Subcutaneous adipose tissue (tissue), 4 donors: ENCODE measurements at places on chromosomes 7 and 10. TPM values are rescaled to one million over a fixed set of nuclear protein-coding genes. Genes with fewer than 3 reads are reported as not detected.

ZPBP gene
- total RNA-seq, result not detected

LRGUK gene
- total RNA-seq, result 2.1 TPM

CALCR gene
- total RNA-seq, result not detected

VKORC1L1 gene
- 96.7 TPM for total RNA-seq

CALY gene
- not detected for total RNA-seq

OR2A5 gene
- total RNA-seq, result not detected

ABCA13 gene
- 0.33 TPM for total RNA-seq

RELN gene
- 4.2 TPM for total RNA-seq

HYAL4 gene
- total RNA-seq, result 0.17 TPM

FAM25A gene
- total RNA-seq, result not detected

FBXO24 gene
- total RNA-seq, result not detected

LSM8 gene
- total RNA-seq, result 39.6 TPM

PAX4 gene
- not detected for total RNA-seq

UBE2H gene
- total RNA-seq, result 92.0 TPM

DENND2A gene
- total RNA-seq, result 6.8 TPM

ARPC1B gene
- total RNA-seq, result 187 TPM

RAB19 gene
- not detected for total RNA-seq

TUBAL3 gene
- not detected for total RNA-seq

C10orf62 gene
- not detected for total RNA-seq

NPC1L1 gene
- 3.2 TPM for total RNA-seq

TRPV5 gene
- total RNA-seq, result not detected
